ENCODE measurements at places on chromosomes 2 and 18.

- no peak for DNase-seq
Observed at GRCh38 chr2:218291318-218292047, 820 bp downstream of the TMBIM1 start.

DNA sequence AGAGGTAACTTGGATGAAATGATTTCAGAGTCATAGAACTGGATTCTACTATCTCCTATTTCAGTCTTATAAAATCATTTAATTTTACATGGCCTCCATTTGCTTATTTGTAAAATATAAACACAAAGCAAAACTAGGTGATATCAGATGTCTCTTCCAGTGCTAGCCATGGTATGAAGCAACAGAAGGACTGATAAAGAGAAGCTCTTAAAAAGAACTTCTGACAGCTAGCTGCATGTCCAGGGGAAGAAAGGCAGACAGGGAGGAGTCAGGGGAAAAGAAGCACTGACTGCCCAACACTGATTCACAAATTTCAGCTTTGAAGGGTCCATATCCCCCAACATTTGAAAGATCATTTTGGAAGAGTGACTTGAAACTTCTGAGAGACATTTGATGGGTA lies 6.4 kb downstream of the SLC8A1 start:
- DNase-seq: no peak

GRCh38 chr2:8122520-8122919 lies 559.3 kb upstream of the ID2 start:
- DNase-seq: no peak

DNA sequence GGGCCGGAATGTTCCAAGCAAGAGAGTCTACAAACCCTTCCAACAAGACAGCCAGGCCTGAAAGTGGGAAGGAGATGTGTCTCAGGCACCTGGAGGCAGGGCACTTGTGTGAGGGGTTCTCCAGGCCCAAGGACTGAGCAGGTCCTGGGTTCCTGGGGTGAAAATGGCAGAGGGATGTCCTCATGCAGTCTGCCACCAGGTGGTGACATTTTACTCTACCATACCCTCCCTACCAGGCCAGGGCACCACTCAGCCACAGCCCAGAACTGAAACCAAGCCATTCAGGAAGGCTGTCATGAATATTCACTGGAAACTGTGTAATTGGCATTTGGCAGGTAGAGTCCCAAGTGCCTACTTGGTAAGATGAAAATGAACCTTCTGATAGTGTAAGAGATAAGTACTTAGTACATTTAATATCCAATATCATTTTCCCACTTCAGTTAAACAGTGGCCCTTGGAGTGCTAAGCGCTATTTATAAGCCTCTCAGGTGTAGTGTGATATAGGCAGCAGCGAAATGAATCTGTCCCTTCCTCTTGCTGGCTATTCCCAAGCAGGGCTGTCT lies 185.1 kb downstream of the MYO5B start:
- peak; percentile 67 for DNase-seq

DNA sequence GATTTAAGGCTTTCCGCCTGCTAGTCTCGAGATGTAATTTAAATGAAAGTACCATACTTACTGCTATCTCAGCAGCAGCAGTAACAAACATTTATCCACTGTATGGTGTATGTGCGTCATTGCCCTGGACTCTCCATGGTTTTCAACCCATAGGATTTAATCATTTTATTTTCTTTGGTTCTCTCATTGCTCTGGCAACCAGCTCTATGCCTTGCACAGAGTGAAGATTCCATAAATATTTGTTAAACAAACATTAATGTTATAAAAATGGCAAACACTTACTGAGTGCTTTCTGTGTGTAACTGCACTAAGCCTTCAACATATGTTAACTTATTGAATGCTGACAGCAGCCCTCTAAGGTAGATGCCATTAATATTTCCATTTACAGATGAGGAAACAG lies 1.3 kb upstream of the LMAN1 start:
- no peak for DNase-seq

DNA sequence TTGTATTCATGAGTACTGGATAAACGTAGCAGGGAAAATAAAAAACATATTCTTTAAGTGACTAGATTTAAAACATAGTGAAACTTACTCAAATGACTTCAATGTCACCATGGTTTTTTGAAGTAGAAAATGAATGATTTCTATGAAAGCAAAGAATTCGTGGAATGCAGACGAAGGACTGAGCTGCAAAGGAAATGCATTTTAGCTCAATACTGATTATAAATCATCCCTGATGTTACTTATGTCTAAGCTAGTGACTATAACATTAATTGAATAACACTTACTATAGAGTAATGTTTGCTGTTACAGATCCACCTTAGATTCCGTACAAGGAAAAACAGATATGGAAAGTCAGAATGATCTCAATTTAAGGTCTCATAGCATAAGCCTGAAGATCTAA lies 1257.7 kb upstream of the CDH2 start:
- no peak for DNase-seq
